ENCODE measurements at places on chromosomes 16 and 17.
A peak's percentile ranks its signal among the peaks of the same experiment; 100 is the strongest.

DNA sequence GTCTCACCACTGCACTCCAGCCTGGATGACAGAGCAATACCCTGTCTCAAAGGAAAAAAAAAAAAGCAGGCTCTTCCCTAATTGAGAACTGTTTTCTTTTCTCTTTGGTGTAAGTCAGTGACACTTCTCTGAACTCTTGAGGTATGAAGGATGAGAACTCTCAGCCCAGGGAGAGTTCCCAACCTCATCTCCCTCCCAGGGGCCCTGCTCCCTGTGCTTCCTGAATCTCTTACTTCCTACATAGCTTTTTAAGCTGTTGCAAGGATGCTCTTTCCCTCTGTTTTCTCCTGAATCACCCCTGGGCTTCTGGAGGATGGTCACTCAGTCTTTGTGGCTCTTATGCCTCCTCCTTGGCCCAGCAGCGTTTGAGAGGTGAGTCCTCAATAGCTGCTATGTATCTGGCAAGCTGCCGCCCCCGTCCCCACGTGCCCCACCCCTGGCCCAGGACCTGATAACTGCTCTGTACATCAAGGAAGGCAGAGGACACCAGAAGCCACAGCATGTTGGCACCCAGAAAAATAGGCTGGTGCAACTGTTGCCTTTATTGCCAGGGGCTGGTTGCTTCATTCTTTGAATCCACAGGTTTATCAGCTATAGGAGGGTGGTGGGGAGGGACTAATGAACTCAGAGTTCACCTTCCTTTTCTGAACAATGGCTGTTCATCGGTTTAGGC is 24.0 kb downstream of the IGF2BP1 start:
- no peak for DNase-seq

GRCh38 chr17:29617125-29617480 is 5.6 kb downstream of the CORO6 start:
- DNase-seq, result peak; percentile 70

- DNase-seq, result no peak
Observed at GRCh38 chr16:68414581-68414980, 33.7 kb downstream of the SMPD3 start.

DNA sequence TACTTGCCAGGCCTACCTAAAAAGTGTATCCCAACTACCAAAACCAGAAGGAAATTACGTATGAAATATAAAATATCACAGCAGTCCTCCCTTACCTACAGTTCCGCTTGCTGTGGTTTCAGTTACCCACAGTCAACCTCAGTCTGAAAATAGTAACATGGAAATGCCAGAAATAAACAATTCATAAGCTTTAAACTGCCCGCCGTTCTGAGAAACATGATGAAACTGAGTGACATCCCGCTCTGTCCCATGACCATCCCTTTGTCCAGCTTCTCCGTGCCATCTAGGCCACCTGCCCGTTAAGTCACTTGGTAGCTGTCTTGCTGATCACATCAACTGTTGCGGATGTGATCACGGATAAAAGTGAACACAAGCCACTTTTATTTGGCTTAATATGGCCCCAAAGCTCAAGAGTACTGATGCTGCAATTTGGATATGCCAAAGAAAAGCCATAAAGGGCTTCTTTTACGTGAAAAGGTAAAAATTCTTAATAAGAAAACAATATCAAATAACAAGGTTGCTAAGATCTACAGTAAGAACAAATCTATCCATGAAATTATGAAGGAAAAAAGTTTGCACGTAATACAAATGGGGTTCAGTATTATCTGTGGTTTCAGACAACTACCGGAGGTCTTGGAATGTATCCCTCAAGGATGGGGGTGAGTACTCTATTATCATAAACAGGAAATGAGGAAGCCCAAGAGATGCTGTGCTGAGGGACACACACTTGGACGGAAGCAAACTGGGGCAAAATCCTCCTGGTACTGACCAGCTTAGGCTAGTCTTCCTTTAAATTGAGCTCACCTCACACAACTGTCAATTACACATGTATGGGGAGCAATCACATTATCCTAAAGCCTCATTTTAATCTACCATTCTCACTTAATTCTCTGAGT is 8.2 kb downstream of the USP22 start:
- DNase-seq, result no peak

GRCh38 chr16:16075488-16076422 is 126.3 kb downstream of the ABCC1 start:
- no peak for DNase-seq

GRCh38 chr16:19417640-19418039 is at the start of gene TMC5:
TMC5 (plus strand) TSS chr16:19417883; CDS start chr16:19440039, 22,156 bp downstream.
- DNase-seq, result no peak

DNA sequence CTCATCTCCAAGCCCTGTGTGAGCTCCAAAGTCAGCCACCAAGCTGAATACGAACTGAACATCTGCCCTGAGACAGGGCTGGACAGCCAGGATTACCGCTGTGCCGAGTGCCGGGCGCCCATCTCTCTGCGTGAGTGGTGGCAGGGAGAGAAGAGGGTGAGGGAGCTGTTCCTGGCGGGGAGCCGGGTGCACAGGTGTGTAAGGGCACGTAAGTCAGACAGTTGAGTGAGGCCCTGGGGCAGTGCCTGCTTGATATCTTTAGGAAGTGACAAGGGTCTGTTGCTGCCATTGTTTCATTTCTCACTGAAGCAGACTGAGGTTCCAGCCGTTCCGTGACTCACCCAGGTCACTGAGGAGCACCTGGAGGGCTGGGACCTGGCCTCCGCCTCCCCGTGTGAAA is 12.4 kb downstream of the DEF8 start:
- DNase-seq, result no peak

DNA sequence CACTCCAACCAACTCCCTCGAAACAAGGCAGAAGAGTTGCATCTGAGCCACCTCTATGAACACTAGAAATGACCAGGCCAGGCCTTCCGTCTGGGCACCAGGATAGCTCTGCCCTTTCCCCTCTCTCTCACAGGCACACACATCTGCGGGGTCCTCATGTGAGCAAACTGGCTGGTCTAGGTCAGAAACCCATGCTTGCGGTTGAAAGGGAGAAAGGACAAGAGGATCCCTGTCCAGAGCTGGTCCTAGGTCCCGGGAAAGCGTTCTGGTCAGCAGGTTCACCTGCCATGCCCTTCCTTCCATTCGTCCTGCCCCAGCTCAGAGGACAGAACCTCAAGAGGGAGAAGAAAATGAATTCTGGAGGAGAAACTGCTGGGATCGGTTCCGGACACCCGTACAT is 2.7 kb downstream of the MNT start:
- no peak for DNase-seq

- DNase-seq, result no peak
Observed at GRCh38 chr16:57732714-57733113, 2.9 kb upstream of the KATNB1 start.

GRCh38 chr17:68318103-68318991 is 27.1 kb downstream of the ARSG start:
- no peak for DNase-seq

- no peak for DNase-seq
Observed at GRCh38 chr17:8131844-8132441, 8.0 kb upstream of the HES7 start.
